ENCODE measurements at places on chromosomes 1 and 21.

GRCh38 chr1:214864896-214865688 is 217.4 kb upstream of the KCNK2 start:
- no peak for DNase-seq

DNA sequence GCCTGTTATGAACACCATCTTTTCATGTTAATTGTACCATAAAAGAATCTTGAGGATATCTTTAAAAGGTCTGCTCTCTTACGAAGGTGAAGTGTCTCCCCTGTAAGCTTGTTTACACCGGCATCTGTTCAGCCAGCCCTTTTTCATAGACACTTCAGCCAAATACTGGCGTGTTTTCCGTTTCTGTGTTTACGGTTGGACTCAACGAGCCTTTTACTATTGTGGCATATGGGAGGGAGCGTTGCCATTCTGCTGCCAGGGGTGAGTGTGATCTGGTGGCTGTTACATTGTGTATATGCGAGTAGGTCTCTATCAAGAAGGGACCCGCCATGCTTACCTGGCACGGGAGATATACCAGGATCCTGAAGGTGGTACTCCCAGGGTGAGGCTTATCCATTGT is 433.8 kb downstream of the CAMTA1 start:
- no peak for DNase-seq

- DNase-seq: no peak
Measured at GRCh38 chr1:33175865-33176264, 6.0 kb downstream of the TRIM62 start.

- DNase-seq: no peak
Measured at GRCh38 chr21:40569357-40569756, 277.6 kb downstream of the DSCAM start.

DNA sequence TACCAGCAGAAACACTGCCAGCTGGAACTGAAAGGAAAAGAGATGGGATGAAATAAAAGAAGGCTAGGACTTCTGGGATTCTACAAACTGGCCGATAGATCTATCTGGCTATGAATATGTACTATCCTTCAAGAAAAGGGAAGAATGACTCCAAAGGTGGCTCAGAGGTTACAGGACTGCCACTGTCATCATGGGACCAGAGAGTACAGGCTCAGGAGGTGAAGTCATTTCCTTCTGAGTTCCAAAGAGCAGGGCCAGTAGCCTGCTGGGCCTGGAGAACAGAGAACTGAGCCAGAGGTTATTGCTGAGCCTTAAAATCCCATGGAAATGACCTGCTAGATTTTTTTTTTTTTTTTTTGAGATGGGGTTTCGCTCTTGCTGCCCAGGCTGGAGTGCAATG is 27.6 kb downstream of the ZNF496 start:
- no peak for DNase-seq

- no peak for DNase-seq
Measured at GRCh38 chr1:33269621-33270020, 13.3 kb downstream of the ZNF362 start.

DNA sequence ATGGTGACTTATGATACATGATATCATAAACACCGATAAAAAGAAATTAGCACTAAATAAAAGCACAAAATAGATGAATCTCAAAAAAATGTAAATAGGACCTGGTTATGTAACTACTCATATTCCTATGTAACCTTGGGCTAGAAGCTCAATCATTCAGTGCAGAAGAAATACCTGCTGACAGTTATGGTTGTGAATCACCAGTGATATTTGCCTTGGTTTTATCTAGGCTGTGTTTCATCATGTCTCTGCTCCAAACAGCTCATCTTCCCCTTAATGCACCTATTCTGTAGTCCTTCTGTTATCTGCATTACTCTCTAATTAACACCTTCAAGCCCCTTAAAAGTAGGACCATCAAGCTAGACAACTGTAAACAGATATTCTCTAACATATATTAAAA is 16.3 kb upstream of the PIGC start:
- DNase-seq: no peak

DNA sequence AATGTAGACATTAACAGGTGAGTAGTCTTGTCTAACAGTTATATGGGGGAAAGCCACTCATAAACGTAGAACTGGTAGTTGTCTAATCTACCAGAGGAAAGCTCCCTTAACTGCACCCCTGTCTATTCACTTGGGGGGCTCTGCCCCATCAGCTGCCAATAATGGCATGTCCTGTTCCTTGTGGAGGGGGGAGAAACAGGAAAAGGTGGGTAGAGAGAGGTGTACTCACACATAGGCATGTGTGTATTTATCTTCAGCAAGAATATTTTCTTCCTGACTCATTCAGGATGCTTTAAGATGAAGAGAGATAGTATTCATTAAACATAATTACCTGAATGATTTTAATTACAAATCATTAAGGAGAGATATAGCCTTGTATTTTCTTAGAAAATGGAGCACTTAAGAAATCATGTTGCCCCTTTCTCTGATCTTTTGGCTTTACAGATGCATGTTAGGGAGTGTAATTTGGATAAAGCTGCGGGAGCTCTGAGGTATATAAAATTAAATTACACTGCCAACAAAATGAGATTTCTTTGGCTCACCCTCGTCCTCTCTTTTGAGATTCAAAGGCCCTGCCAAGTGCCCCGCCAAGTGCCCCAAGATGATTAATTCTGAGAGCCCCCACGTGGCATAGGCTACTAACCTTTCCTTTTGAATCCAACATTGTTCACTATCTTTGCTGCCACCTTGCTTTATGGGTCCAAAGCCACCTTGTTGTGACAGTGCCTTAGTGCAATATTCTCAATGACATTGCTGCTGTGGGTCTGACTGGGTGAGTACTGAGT is 286.3 kb upstream of the LYPLAL1 start:
- no peak for DNase-seq

DNA sequence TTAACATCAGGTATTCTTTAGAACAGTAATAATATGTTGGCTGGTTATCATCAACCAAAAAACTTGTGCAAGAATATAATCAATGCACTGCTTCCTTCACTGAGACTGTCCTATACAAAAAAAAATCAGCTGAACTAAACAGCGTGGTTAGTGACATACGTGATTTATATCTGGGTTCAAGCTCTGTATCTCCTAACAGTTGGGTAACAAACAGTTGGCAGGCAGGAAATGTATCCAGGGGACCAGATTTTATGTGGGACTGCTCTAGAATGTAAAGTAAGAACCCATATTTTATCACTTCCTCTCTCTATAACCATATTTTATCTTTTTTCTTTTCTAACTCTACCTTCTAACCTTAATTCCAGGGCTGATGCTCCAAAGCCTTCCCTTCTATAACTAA is 8.0 kb downstream of the ACBD6 start:
- no peak for DNase-seq

GRCh38 chr1:96588416-96588995 is 133.1 kb upstream of the PTBP2 start:
- DNase-seq: no peak

DNA sequence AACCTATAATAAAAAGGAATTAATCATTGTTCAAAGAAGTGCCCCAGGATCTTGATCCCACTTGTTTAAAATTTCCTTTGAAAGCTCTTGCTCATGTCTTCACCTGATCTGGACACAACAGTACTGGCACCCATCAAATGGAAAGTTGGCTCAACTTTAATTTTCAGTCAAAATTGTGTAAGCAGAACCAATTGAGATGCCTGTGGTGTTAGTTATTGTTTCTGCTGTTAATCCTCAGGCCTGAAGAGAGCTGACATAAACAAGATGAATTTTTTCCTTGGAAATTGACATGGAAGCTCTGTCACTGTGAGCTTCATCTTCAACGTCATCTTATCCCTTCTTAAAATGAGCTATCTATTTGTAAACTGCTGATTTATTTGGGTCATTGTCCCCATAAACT is 88.3 kb upstream of the TNFSF4 start:
- DNase-seq: no peak

GRCh38 chr1:16230744-16231143 is 6.2 kb downstream of the CPLANE2 start:
- DNase-seq: no peak

DNA sequence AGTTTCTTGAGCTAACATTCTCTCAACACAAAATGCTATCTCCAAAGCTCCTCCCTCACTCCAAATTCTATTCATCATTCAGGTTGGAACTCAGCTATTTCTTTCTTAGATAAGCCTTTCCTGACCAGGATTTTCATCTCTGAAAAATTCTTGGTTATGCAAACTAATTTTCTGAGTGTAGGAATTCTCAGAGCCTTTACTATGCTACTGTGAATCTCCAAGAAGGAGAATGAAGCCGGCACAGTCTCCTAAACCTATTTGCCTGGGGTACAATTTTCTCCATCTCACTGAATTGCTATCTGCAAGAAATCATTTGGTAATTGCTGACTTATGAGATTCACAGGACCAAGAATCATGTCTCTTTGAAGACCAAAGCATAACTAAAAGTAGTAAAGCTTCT is 325.9 kb upstream of the ESRRG start:
- no peak for DNase-seq

GRCh38 chr1:12356004-12356890 is 126.4 kb downstream of the VPS13D start:
- no peak for DNase-seq

DNA sequence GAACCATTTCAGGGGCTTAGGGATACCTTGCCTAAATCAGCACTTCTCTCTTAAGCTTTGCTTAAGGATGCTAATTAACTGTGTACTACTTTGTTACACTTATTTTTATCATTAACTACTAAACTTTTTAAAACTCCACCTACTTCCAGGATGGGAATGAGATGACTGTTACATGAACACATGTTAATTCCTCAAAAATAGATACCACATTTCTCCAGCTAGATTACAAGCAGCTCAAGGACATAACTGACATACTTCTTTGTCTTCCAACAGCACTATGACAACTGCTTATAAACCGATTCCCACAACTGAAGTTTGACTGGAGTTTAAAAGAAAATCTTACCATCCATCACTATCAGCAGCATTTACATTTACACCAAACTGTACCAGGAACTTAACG is 53.7 kb downstream of the TP53BP2 start:
- no peak for DNase-seq

- DNase-seq: no peak
Measured at GRCh38 chr1:244778344-244778743, 57.1 kb upstream of the COX20 start.

- no peak for DNase-seq
Measured at GRCh38 chr1:23135268-23135667, 33.4 kb downstream of the LUZP1 start.

DNA sequence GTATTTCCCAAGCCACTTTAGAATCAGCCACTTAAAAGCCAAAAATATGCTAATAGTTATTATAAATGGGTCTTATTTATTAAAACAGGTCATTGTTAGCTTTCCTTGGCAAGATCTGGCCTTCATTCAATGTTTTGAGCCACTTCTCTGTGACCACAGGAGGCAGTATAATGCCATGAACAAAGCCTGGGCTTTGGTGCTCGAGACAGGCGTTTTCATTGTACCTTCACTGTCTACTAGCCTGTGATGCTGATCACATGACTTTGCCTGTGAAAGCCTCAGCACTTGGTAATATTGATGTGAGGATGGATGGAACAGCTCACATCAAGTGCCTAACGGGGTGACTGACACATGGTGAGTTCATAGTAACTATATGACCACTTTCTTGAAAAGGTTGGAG is 217.0 kb downstream of the RWDD3 start:
- no peak for DNase-seq

DNA sequence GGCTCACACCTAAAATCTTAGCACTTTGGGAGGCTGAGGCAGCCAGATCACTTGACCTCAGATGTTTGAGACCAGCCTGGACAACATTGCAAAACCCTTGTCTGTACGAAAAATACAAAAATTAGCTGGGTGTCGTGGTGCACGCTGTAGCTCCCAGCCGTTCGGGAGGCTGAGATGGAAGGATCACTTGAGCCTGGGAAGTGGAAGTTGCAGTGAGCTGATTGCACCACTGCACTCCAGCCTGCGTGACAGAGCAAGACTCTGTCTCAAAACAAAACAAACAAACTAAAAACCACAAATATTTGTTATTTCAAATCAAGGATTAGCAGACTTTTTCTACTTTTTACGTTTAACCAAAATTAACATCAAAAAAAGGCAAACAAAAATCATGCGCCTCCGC is 31.3 kb downstream of the INKA2 start:
- no peak for DNase-seq

DNA sequence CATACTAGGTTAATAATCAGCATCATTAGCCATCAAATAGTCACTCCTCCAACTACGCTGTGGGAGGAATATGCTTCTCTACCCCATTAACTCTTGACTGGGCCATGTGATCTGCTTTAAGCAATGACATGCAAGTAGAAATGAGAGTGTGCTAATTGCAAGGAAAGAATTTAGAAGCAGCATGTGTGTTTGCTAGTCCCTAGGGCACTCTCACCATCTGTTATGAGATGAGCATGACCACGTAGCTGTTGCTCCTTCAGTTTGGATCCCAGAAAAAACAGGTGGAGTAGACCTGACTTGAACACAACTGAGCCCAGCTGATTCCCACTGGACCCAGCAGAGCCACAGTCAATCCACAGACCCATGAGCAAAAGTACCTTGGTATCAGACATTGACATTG is 19.7 kb upstream of the RGS7 start:
- no peak for DNase-seq

GRCh38 chr1:111725192-111725591 is 14.0 kb downstream of the INKA2 start:
- DNase-seq: no peak

GRCh38 chr1:222974496-222974895 is 159.7 kb downstream of the DISP1 start:
- DNase-seq: no peak
